ENCODE measurements at places on chromosomes 11 and 22.

- no peak for DNase-seq
Observed at GRCh38 chr11:43921561-43922294, 20.7 kb upstream of the C11orf96 start.

- DNase-seq, result no peak
Observed at GRCh38 chr11:43072911-43073310, 238.9 kb upstream of the API5 start.

- no peak for DNase-seq
Observed at GRCh38 chr11:24391167-24391566, 105.7 kb upstream of the LUZP2 start.

DNA sequence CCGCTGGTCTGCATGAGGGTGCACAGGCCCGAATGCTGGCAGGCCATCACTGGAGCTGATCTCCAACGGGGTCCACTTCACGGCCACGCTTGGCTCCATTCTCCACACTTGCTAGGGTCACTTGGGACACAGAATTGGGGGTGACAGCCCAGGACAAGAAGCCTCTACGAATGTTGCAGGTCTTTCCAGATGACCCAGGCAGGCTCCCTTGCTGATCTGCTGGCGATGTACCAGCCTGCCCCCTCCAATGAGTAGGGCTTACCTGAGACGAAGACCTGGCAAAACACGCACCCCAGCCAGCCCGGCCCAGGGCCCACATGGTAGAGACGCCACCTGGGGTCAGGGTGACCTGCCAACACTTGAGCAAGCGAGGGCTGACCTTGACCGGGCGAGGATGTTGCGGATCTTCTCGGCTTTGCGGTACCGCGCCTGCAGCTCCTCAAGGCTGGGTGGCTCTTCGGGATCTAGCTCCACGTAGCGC, 44.9 kb downstream of the C11orf58 start:
- no peak for DNase-seq

DNA sequence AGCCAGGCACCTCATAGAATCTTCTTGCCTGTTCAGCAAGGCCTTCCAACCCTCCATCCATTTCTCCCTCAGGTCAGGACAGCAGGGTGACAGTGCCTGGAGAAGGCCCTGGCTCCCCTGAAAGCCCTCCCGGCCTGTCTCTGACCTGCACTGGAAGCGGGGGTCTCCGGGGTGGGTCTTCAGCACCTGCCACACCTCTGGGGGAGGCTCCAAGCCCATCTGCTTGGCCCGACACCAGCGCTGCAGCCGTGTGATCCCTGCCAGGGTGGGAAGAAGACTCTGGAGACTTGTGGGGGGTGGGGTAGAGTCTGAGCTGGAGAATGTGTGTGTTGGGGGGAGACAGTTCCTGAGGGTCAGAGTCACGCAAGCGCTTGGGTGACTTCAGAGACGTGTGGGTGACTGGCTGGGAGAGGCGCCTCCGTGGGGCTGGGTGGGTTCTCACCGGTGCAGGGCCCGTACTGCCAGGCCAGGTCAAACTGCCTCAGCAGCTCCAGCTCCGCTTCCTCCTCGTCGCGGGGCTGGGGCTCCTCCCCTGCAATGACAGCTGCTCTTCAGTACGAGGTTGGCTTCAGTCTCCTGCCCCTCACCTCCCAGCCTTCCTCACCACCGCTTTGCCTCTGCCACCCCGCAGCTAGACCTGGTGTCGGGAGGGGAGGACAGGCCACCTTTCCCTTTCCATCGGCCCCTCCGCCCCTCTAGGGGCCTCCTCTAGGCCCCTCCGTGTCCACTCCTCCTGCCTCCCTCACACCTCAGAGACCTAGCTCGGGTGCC, 615 bp downstream of the POLD4 start:
- DNase-seq, result peak; percentile 63

GRCh38 chr11:94830722-94831510, 62.8 kb downstream of the AMOTL1 start:
- DNase-seq, result no peak

DNA sequence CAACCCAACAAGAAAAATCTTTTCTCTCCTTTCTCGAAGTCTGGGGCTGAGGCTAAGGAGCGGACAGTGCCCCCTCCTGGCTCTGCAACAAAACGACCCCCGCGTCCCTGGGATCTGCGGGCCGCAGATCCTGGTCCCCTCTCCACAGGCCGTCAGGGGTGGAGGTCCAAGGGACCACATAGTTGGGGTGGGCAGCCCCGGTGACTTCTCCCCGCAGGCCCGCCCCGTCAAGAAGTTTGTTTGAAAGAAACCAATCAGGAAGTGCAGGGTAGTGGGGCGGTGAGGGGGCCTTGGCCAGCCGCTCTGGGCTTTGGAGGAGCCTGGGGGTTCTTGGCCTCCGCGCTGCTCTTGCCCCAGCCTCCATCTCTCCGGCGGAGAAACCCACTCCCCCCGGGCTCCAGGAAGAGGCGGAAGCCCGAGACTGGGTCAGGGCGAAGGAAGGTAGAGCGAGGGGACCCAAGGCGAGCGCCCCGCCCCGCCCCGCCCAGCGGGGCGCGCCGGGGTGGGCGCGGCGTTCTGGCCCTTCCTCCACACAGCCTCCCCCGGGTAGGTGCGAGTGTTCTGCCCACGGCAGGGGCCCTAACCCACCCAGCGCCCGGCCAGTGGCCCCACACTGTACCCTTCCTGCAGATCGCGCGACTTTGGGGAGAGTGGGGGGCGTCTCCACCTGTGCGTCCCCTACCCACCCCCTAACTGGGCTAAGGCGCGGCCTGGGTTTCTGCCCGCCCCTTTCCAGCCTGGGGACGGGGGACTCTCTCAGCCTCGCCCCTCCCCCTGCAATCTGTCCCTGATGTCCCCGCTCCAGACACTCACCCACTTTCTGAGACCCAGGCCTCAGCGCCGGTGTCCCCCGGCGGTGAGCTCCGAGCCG, 1.3 kb downstream of the TP53I11 start:
- peak; percentile 44 for DNase-seq

DNA sequence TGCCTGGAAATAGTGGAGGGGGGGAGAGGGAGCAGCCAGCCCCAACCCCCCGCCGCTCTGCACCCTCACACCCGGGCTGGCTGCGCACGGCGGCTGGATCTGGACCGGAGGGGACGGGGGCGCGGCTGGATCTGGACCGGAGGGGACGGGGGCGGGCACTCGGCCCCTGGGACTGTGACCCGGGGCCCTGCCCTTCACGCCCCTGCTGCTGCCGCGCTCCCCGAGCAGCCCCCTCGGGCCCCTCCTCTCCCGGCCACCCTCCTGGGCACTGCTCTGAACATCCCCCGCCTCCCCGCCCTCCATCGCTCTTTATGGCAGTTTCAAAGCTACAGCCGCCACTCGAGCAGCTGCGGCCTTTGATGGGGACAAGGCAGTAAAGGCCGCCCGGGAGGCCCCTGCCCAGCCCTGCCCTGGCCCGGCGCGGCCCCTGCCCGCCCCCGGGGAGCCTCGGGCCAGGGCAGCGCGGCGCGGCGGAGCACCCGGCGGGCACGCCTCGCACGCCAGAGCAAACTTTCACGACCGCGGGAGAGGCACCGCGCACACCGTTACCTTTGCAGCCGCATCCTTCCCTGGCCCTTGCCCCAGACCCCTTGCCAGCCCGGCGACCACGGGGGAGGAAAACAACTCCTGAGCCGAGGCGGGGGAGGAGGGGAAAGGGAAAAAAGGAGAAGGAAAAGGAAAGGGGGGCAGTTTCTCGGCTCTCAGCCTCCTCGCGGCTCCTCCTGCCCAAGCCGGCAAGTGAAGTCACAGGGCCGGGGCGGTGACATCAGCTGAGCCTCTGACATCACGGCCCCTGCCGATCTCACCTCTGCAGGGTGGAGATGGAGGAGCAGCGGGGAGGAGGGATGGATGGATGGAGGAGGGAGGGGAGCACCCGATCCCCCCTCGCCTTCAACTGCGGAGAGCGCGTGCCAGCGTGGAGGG, 13.1 kb upstream of the TCF20 start:
- DNase-seq, result no peak

GRCh38 chr11:106959800-106960199, 58.5 kb downstream of the GUCY1A2 start:
- no peak for DNase-seq

DNA sequence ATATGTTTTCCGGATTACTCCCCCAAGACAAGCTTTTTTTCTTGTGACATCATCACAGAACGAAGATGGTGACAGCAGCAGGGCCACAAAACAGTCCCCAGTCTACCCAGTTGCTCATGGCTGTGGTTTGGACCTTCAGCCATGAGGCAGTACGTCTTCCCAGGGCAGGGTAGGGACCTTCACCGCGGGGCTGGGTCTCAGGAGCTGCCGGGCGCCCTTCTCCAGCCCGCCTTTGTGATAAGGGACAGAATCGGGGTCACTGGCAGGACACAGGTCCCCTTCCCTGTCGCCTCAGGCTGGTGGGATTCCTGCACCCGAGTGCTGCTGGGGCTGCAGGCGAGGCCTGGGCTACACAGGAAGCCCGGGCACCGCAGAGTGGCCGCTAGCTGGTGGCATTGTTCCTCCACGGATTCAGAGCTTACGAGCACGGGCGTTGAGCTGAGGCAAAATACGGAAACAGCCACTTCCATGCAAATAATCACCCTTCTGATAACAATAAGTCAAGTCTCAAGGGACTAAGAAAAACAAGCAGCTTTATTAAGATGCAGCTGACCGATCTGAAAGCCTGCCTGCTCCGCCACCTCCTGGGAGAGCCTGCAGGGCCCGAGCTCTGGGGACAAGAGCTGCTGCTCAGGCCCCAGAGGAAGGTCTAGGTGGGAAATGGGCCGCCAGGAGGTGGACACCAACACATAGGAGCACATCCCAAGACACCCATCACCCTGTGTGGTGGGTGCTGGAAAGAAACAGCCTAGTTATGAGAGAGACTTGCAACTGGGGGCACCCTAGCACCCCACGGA, 12.3 kb downstream of the TBX1 start:
- no peak for DNase-seq

- no peak for DNase-seq
Observed at GRCh38 chr11:19018901-19019300, 41.6 kb downstream of the MRGPRX2 start.

DNA sequence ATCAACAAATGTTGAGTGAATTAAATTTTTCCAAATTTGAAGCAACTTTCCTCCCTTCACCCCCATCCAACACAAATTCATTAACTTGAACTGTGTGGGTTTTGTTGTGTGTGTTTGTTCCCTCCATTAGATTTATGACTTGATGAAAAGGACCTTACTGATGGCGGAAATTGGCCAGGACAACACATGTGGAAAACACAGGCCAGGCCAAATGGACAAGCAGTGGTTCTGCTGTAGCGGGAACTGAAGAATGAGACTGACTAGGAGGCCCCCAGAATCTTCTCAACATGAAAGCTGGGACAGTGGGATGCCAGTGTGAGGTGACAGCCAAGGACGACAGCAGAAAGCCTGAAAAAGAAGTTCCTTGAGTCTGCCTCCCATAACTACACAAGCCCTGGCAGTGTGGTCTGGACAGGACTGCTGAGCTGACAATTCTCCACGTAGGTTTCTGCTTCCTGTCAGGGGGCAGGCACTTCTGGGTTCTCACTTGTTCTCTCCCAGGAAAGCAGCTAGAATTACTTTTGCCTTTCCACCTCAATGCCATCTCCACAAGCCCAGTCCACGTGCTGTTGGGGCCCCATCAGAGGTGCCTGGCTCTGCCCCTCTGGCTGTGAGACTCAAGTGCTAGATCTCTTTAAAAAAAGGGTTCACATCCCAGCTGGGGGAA, 94.3 kb downstream of the ETS1 start:
- DNase-seq, result no peak

GRCh38 chr22:26580240-26580962, 9.5 kb downstream of the TPST2 start:
- no peak for DNase-seq

- no peak for DNase-seq
Observed at GRCh38 chr11:1932105-1932480, 12.6 kb downstream of the TNNT3 start.

DNA sequence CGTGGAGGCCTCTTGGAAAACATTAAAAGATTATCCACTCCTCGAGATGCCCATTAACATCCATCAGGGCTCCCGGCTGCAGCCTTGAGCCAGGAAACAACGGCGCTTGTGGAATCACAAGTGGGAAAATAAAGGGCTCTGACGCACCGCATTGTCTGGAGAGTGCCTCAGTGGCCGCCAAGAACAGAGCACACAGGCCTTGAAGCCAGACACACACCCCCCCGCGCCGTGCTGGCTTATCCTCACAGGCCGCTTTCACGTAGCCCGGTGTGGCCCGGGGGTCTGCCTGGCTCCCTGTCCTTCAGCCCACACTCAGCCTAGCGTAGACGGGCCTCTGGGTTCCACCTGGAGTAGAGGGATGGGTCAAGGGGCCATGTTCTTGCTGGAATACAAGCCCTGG, 1020.5 kb downstream of the BRD1 start:
- no peak for DNase-seq

GRCh38 chr11:64428693-64429092, 69.7 kb downstream of the RPS6KA4 start:
- DNase-seq, result no peak
